ENCODE measurements at places on chromosomes 1 and 21.

DNA sequence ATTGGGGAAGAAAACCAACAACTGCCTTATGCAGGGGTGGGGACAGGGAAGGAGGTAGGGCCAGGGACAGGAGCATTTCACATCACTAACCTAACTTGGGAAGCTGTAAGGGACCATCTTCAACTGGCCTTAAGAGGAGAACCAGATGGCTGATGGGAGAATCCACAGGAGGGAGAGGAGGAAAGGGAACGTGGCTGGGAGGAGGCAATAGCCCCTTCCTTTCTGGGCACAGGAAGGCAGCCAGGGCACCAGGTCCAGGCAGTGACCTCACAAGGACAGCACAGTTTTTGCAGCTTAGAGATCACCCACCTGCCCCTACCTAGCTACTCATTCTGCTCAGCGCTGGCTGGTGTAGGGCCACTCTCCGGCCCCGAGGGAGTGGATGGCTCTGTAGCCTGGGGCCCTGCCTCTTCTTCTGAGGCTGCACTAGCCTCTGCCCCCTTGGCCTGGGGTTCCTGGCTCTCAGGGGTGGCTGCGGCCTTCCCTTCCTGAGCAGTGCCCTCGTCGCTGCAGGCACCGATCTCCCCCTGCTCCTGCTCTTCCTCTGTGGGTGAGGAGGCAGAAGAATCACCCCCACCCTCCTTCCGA lies 1.7 kb downstream of the MARCKSL1 start:
- DNase-seq: no peak

DNA sequence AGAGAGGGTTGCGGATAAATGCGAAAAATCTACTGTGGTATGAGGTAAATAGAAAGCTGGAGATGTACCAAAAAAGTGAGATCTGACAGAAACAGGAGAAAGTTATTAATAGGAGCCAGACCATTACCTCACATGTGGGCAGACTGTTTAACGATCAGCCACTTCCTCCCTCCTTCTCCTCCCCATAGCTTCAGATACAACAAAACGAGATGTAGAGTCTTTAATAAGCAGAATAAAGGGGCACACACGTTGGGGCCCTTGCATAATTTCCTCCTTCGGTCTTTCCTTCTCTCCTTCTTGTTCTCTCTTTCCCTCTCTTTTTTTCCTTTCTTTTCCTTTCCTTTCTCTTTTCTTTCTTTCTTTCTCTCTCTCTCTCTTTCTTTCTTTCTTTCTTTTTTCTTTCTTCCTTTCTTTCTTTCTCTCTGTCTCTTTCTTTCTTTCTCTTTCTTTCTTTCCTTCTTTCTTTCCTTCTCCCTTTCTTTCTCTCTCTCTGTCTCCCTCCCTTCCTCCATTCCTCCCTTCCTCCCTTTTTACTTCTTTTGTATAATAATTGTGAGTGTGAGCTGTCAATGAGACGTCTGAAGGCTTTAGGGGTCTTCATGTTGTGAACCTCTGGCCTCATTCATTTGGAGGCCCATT lies 242.1 kb downstream of the GRIK1 start:
- DNase-seq: no peak

DNA sequence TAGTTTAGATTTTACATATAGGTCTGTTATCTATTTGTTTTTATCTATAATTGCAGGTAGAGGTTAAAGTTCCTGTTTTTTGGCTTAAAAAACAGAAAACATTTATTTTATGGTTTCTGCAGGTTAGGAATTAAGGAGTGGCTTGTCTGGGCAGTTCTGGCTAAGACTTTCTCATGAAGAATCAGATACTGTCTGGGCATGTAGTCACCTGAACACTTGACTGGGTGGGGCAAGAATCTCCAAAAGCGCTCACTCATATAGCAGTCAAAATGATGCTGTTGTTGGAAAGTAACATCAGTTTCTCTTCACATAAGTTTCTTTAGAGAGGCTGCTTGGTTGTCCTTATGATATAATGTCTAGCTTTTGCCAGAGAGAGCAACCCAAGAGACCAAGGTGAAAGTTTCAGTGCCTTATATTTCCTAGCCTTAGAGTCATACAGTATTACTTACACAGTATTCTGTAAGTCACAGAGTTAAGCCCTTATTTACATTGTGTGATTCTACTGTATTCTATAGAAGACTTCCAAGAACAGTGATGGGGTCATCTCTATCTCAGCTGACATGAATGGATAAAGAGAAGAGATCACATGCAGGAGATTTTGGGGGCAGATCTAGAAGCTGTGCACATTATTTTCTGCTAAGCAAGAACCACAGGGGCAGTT lies 125.4 kb upstream of the GPR52 start:
- no peak for DNase-seq

DNA sequence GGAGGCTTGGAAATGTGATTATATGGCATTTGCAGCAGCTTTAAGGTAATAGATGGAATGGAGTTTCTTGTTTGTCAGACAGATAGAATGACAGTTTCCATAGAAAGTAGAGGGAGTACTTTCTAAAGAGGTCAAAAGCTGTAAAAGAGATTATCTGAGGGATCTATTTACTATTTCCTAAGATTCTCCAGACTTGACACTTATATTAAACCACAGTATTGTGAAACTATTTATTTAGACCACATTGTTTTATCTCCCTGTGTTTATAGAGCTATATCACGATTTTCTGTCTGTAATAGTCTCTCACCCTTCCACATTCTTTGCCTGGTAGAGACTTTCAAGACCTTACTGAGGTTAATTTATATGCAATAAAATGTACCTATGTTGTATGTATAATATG lies 66.7 kb downstream of the MAN1A2 start:
- DNase-seq: no peak

DNA sequence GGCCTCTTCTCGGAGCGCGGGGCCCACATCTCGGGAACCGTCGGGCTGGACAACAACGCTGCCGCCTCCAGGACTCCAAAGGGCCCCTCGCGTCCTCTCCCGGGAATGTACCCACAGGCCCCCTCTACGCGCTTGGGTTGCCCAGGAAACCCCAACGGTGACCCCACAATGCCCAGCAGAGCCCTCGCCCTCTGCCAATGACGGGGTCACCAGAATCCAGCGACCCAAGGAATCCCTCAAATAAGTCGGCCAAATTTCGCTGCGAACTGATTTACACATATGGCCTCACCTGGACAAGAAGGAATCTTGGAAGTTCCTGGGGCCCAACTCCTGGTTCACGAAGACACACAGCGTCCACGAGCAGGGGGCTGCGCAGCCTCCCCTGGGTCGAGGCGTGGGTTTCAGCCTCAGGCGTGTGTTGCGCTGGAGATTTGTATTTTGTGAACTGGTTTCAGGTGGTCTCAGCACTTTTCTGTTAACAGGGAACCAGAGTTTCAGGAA lies 78.1 kb downstream of the DESI2 start:
- no peak for DNase-seq

GRCh38 chr1:20709868-20710267 lies 7.9 kb downstream of the KIF17 start:
- DNase-seq: no peak

Data from NCI-H446 (cell line).